ENCODE measurements at places on chromosomes 3 and 15. TPM values are rescaled to one million over a fixed set of nuclear protein-coding genes. Genes with fewer than 3 reads are reported as not detected.
A peak's percentile ranks its signal among the peaks of the same experiment; 100 is the strongest.

DNA sequence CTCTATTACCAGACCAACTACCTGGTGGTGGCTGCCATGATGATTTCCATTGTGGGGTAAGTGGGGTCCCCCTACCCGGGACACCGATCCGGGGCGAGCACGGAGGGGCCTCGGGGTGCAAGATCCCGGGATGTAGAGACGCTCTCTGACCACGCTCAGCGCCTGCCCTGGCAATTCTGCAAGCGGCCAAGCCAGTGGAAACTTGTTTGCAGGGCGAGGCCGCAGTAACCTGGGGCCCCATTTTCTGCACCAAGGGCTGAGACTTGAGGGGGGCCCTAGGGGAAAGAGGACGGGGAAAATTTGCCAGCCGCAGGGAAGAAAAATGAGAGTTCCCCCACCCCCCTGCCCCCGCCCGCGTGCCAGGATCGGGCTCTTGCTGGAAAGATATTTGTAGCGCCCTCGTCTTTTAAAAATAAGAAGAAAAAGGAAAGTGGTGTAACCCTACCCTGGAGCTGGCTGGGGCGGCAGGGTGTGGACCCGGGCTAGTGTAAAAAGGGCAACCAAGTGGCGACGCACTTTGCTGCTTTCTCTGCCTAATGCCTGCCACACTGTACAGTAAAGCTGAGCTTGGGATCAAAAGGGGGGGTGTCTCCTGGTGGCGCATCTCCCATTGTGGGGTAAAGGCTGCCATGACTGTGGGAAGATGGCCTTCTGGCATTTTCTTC is 563 bp downstream of the ARL6IP5 start:
- no peak for ATAC-seq

Gene CHL1
- 49.2 TPM for total RNA-seq

GRCh38 chr3:179146911-179147513 is 1.1 kb upstream of the PIK3CA start:
- peak; percentile 54 for ATAC-seq

DNA sequence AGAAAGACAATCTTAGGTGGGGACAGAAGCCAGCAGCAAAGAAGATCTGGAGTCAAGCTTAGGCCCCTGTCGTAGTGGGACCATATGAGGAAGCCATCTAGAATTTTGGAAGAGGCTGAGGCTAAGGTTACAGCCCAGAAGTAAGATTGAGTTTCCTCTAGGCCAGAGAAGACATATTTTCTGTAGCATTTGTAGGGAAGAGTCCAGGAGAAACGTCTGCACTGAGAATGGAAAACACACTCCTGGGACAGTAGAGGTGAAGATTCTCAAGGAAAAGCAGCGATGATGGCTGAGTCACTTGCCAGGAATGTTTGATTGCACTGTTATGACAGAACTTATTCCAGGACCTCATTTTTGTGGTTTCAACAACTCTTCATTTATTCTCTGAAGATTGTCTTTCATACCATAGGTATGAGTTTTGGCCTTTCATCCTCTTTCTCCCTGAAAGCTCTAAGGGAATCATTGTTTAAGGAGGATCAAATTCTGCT is 107.2 kb downstream of the GTPBP8 start:
- ATAC-seq = peak; percentile 10

Gene CCDC13
- total RNA-seq = 4.3 TPM

Gene ANKUB1
- total RNA-seq = not detected

DNA sequence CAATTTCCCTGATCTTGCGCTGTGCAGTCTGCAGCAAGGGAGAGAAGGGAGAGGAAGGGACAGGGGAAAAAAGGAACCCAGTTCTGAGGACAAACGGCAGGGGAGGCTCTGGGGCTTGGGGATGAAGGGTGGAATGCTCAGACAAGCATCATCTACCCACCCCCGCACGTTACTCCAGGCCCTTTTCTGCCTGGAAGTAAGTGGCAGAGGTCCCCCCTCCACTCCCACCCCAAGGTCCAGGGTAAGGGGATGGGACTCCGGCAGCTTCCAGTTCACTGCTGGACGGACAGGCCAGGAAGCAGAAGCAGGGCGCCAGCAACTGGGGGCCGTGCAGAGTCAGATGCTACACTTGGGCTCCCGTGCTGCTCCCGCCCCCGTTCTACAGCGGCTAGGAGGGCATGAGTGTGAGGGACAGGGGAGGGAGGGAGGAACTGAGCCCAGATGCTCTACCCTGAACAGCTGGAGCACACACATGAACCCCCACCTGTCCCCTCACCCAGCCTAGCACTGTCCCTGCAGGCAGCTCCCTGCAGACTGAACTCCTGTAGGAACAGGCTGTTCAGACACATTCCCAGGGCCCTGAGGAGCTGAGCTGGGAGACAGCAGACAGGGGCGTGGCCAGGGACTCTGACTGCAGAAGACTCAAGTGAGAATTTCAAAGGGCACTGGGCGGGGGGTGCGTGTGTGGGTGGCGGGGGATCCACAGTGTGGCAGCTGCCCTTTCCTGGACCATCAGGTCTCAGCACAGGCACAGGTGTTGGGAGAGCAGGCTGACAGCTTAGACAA is 59.7 kb downstream of the SENP2 start:
- peak; percentile 40 for ATAC-seq

GRCh38 chr3:156732261-156732660 is 57.9 kb downstream of the TIPARP start:
- no peak for ATAC-seq

DNA sequence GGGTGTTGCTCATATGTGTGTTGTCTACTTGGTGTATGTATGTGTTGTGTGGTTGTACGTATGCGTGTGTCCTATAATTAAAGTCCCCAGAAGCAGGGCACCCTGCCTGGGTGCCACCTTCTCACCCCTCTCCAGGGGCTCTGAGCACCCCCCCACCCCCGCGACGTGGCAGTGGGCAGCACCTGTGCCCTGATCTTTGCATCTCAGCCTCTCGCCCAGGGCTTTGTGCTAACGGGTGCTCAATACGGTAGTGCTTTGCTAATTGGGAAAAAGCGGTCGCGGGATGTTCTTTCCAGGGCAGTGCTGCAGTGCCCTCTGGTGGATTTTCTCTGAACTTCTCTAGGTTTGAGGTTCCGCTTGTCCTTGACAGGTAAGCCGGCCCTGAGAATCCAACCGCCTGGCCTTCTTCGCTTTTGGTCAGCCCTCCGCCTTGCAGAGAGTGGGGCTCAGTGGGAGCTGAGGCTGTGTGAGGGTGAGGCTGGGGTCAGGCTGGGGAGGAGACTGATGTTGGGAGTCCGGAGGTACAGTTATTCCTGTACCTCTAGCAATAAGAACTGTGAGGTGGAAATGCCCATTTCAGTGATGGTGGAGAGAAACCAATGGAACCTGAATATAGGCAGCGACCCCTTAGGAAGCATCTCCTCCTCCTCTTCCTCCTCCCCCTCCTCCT is 17.6 kb upstream of the EPHB3 start:
- ATAC-seq = peak; percentile 60

Gene NFKBIZ
- 27.3 TPM for total RNA-seq

All from gastroesophageal sphincter (tissue), 4 donors.